ENCODE measurements at places on chromosomes 12 and 14.
A peak's percentile ranks its signal among the peaks of the same experiment; 100 is the strongest.

DNA sequence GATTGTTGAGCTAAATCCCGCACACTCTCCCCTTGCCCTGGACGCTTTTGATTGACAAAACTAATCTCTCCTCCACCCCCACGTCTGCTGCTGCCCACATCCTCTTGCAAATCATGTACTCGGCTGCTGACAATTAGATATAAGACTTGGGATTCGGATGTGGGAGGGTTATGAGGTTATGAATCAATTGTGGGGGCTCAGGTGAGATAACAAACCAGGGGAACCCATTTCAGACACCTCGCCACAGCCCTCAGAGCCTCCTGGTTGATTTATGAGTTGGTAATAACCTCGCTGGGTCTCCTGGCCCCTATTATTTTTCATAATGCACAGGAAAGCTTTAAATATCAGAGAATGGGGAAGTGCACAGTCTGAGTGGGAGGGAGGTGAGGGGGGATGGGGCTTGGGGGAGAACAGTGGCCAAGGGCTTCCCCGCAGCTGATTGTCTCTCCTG is 449.9 kb downstream of the DPF3 start:
- no peak for DNase-seq

- DNase-seq: no peak
Observed at GRCh38 chr12:2627835-2628191, 167.0 kb upstream of the FKBP4 start.

- no peak for DNase-seq
Observed at GRCh38 chr12:15662983-15663659, 126.1 kb downstream of the EPS8 start.

DNA sequence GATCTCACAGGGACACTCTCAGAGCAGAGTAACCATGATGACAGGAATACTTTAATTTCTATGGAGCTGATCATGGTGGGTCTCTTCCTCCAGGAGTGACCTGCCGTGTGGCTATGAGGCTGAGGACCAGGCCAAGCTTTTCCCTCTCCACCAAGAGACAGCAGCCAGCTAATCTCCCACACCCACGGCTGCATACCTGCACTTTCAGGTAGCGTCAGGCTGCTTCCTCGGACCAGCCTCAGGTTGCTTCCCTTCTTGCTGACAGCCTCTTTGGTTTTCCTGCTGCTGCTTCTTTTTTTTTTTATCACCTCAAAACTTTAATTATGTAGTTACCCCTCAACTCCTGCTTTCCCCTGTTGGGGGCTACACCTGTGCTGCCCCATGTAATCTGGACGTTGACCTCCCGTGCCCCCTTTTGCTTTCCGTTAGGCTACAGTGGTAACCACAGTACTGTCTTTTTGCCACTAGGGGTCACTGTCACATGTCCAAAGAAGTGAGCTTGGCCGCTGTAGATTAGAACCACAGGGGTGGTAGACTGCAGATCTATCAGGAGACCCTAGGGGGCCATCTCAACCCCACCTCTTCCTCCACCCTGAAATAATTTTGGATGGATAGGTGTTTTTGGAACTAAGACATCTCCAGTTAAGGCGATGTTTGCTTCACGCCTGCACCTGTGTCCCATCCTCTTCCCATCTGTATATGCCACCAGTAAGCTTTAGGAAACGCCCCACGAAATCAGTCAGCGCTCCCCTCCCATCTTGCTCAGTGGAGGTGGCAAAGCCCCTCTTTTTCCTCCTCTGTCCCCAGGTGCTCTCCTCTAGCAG is 7.8 kb upstream of the PIP4K2C start:
- DNase-seq: peak; percentile 52

- DNase-seq: no peak
Observed at GRCh38 chr14:100790502-100791347, 35.2 kb upstream of the MEG3 start.

GRCh38 chr12:14186193-14186502 is 179.3 kb upstream of the ATF7IP start:
- DNase-seq: no peak

DNA sequence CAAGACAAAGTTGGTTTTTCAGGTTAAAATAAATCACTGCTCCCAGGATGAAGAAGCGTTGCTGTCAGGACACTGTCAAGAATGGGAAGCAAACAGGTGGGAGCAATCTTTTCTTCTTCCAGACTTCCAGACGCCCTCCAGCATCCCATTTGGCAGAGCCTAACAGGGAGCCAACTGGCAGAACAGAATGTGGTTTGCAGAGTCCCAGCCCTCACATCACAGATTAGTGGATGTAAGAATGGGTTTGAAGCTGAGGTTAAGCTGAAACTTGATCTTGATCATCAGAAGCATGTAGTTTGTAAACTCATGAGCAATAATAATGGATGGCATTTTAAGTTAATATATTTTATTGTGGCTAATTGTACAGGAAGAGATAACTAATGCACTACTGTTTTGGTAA is 636.4 kb downstream of the SLC6A15 start:
- no peak for DNase-seq

DNA sequence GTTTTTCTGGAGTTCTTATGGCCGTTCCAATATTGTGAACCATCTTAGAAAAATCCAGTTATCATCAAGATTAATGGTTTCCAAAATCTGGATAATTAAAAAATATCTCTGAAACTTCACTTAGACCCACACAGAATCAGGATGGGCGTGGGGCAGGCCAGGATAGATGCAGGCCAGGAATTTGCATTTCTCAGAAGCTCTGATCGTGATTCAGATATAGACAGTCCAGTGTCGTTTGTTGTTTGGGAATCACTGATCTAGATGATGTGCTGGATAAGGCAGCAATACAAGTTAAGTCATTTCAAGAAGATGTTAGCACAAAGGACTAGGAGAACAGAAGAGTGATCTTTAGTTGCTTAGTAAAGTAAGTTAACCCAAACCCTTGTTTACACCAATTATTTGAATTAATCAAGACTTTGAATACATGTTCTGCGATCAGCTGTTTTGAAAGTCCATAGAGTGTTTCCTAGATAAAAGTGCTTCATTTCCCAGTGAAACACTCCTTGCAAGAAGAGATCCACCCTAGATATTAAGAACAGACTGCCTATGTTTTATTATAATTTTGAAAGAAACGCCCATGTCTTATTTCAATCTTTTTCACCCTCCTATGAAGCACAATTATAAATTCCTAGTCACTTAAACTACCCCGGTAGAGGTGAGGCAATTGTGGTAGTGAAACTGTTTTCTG is 90.9 kb downstream of the NEDD1 start:
- no peak for DNase-seq

GRCh38 chr14:62957562-62957961 is 87.7 kb downstream of the KCNH5 start:
- peak; percentile 17 for DNase-seq

- no peak for DNase-seq
Observed at GRCh38 chr12:418432-418831, 17.0 kb downstream of the CCDC77 start.

GRCh38 chr12:78787576-78787975 is 77.0 kb upstream of the SYT1 start:
- DNase-seq: no peak

- no peak for DNase-seq
Observed at GRCh38 chr12:132197581-132198354, 53.5 kb downstream of the NOC4L start.

DNA sequence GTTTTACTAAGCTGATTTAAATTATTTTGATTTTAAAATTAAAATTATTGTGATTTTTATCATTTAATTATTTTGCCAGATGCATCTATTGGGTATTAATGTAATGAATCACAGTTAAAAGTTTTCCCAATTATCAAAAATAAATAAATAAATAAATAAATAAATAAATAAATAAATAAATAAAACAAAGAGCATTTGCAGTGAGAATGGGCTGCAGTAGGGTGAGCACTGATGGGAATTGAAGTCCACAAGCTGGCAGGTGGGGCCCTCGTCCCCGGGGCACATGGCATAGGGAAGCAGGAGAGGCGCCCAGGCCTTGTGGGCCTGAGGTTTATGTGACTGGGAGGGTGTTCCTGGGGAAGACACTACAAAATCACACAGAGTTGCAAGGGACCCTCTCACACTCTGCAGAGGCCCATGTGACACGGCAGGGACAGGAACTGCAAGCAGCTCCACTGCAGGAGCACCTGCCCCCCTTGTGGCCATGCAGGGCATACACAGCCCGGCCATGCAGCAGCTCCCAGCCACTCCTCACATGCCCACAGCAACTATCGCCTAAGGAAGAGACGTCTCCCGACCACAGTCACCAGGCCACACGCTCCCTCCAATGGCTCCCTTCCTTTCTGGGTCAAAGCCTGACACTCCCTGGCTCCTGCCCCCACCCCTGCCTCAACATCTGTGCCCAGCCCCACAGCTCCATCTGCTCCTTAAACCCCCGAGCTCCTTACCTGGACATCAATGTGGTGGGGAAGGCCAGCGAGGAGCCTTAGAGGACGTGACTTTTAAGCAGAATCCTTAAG is 256.3 kb upstream of the SFSWAP start:
- DNase-seq: no peak

- no peak for DNase-seq
Observed at GRCh38 chr14:68285421-68286179, 466.0 kb downstream of the RAD51B start.

- no peak for DNase-seq
Observed at GRCh38 chr14:63472986-63473788, 70.0 kb downstream of the PPP2R5E start.

- no peak for DNase-seq
Observed at GRCh38 chr14:89445273-89445973, 28.4 kb upstream of the FOXN3 start.

DNA sequence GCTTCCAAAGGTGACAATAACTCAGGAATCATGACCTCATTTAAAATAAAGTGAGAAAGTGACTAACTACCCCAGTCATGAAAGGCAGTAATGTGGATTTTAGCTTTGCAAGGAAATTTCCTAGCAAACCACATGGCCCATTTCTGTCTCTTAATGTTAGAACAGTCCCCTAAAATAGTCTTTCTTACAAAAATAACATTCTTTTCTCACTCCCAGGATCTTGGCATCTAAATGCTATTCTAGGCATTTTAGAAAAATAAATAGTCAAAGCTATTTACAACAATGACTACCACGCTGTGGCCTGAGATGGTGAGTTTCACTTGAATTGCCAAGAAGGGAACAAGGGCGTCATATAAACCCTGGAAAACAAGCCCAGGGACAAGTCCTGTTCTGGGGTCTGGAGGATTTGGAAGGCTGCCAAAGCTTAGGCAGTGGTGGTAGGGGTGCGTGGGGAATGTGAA is 101.2 kb upstream of the CCDC175 start:
- DNase-seq: no peak

DNA sequence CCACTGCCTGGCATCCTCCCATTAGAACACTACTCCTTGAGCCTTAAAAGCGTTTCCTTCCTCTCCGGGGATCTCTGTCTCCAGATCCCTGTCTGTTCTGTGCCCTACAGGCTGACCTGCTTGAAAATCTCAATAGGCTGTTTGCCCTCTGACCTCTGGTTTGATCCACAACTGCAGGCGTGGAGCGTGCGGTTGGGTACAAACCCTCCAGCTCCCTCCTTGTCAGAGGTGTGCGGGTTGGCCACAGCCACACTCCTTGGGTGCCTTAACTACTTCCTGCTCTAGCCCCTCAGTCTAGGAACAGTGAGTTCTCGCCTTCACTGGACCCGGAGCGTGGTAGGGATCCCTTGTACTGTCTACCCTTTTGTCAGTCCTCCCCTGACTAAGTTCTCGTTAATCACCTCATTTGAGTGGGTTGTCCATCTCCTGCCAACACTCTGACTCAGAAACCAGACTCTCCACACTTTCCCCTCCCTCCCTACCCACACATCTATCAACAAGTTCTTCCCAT is 33.1 kb downstream of the CMKLR1 start:
- DNase-seq: peak; percentile 41

- peak; percentile 15 for DNase-seq
Observed at GRCh38 chr12:66188584-66189485, at the start of gene IRAK3. TSS of gene IRAK3 (plus strand) at chr12:66189214. CDS start at chr12:66189300, 86 bp downstream.

- no peak for DNase-seq
Observed at GRCh38 chr14:61561104-61561503, 134.2 kb upstream of the HIF1A start.

DNA sequence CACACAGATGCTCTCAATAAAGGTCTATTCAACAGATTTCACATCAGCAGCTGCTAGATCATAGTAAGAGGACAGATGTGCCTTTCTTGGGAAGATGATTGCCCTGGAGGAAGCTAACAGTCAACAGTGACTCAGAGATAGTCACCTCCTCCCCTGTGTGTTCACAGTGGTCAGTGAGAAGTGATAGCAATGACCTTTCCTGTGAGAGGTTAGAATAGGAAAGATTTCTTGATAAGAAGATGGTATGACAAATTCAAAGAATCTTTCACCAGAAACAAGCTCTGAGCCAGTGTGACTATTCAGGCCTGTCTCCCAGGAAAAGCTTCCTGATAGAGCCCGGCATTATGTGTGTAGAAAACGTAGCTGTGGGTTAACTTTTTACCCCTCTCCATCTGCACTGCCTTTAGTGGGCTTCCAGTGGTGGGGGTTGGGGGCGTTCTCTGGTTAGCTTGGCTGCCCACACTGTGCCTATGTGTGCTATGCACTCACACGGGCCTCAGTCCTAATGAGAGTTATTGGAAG is 66.4 kb upstream of the ARHGAP5 start:
- no peak for DNase-seq

DNA sequence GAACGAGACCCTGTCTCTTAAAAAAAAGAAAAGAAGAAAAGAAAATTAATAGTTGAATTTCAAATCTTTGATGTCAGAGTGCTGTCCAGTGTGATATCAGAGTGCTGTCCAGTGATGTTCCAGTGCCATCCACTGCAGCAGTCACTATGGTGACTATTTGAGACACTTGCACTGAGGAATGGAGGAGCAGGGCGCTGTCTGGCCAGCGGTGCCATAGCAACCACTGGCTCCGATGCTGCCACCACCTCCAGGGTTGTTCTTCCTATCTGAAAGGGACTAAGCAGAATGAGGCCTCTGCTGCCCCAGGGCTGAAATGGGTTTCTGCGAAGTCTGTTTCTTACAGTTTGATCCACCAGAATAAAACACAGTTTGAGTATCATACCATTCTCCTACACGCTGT is 272.9 kb downstream of the NUAK1 start:
- no peak for DNase-seq

DNA sequence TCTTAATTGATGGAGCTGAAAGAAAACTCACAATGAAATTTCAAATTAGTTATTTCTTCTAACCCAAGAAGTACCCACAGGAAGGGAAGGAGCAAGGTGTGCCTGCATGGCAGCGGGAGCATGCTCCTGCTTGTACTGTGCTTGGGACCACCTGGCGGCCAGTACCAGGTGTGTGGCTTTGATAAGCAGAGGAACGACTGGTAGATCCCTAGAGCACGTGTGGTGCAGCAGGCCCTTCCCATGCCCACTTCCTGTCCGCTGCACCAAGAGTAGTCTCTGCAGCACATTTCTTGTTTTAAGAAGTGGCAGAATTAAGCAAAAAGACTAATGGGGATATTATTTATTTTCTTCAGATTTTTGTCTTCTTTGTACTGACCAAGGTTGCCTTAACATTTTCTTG is 122.3 kb upstream of the ATF1 start:
- no peak for DNase-seq

Measured in GM04504 (cell line).